HCT116 (cell line): ENCODE measurements at places on chromosomes 11 and 22. TPM values are rescaled to one million over a fixed set of nuclear protein-coding genes. Genes with fewer than 3 reads are reported as not detected.

Gene GGTLC2
- total RNA-seq, result not detected

Gene MS4A2
- total RNA-seq, result not detected

DNA sequence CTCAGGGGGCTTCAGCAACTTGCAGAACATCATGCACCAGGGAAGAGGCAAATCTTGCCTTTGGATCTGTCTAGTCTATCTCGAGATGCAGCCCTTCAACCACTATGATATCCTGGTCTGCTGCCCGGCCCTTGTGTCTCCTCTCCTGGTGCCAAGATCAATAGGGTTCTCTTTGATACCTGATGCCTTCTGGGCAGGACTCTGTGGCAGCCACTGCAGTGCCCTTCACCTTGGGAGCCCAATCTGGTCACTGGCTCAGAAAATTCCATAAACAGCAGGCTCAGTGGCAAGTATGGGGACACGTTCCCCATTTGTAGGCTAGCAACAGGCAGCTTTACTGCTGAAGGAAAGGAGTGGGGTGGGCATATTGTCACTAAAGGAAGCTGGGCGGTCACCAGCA, 23.4 kb downstream of the SYN3 start:
- H3K4me1 ChIP-seq, result no peaks in the 10 kb centered on the region
- no peak overlapping the region for H3K4me3 ChIP-seq
- DNase-seq, result no peak

- peaks cover 20% of the 10 kb centered on the region; the same call in 1 of the 2 replicates for H3K27me3 ChIP-seq
- DNase-seq, result no peak
- H3K4me3 ChIP-seq, result no peak overlapping the region
- H3K36me3 ChIP-seq, result no peaks in the 10 kb centered on the region
Measured at GRCh38 chr11:20597680-20598484, 1.5 kb upstream of the SLC6A5 start.

GRCh38 chr11:38163526-38163925, 1565.5 kb upstream of the RAG2 start:
- no peak overlapping the region for H3K27ac ChIP-seq
- H3K4me3 ChIP-seq, result no peak overlapping the region
- no peaks in the 10 kb centered on the region for H3K36me3 ChIP-seq
- no peaks in the 10 kb centered on the region for H3K4me1 ChIP-seq

- no peak overlapping the region for H3K4me3 ChIP-seq
- DNase-seq, result no peak
- no peaks in the 10 kb centered on the region for H3K27me3 ChIP-seq
- peaks cover 13% of the 10 kb centered on the region; the same call in 1 of the 2 replicates for H3K36me3 ChIP-seq
- no peak overlapping the region for H3K27ac ChIP-seq
Measured at GRCh38 chr22:24400034-24400725, 27.2 kb upstream of the ADORA2A start.

DNA sequence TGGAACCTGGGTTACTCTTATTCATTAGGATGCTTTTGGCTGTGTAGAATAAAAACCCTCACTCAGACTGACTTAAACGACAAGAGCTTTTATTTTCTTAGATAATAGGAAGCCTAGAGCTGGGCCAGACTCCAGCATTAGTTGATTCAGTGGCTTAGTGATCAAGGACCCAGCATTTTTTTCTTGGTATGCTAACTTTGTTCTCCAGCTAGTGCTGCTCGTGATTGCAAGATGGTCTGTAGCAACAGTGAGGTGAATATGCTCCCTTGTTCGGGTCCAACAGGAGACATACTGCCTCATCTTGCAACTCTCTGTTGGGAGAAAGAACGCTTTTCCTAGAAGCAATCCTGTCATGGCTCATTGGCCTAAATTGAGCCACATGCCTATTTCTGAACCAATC, 33.4 kb downstream of the INSC start:
- no peak overlapping the region for H3K27ac ChIP-seq
- no peaks in the 10 kb centered on the region for H3K36me3 ChIP-seq
- peaks cover 6% of the 10 kb centered on the region; the same call in 1 of the 2 replicates for H3K4me1 ChIP-seq
- DNase-seq, result no peak
- no peaks in the 10 kb centered on the region for H3K27me3 ChIP-seq
